ENCODE measurements at places on chromosomes 1 and 21.

GRCh38 chr1:81021134-81021533 lies 779.6 kb upstream of the ADGRL2 start:
- DNase-seq, result no peak

GRCh38 chr1:110727246-110727645 lies 52.5 kb upstream of the KCNA3 start:
- DNase-seq, result no peak

DNA sequence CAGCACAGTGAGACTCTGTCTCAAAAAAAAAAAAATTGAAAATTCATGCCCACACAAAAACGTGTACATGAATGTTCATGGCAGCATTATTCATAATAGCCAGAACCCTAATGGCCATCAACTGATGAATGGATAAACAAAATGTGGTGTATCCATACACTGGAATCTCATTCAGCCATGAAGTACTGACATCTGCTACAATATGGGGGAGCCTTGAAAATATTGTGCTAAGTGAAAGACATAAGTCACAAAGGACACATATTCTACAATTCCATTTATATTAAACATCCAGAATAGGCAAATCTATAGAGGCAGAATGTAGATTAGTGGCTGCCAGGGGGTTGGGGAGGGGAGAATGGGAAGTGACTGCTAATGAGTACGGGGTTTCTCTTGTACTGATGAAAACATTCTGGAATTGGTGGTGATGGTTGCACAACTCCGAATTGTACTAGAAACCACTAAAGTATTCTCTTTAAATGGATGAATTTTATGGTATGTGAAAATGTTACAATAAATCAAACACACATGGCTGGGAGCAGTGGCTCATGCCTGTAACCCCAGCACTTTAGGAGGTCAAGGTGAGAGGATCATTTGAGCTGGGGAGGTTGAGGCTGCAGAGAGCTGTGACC lies 33.0 kb upstream of the KCNN3 start:
- no peak for DNase-seq

DNA sequence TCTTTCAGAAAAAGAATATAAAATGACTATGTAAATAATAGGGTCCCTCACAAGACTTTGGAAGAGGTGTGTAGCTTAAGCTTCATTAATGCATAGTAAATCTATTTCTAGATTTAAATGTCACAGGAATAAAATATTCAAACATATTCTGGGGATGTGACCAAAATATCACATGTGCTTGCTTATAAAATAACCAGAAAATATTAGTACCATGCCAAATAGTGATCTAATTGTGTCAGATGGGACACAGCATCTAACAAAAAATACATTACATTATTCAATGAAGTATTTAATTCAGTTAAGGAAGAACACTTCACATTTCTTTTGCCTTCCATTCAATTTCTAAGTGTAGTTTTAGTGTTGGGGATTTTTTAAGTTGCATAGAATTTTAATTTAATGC lies 179.5 kb downstream of the LRRC40 start:
- DNase-seq, result no peak

GRCh38 chr1:85135392-85135798 lies 65.4 kb downstream of the SYDE2 start:
- no peak for DNase-seq

- DNase-seq, result peak; percentile 5
Measured at GRCh38 chr1:248686815-248687214, 15.8 kb downstream of the OR14I1 start.

DNA sequence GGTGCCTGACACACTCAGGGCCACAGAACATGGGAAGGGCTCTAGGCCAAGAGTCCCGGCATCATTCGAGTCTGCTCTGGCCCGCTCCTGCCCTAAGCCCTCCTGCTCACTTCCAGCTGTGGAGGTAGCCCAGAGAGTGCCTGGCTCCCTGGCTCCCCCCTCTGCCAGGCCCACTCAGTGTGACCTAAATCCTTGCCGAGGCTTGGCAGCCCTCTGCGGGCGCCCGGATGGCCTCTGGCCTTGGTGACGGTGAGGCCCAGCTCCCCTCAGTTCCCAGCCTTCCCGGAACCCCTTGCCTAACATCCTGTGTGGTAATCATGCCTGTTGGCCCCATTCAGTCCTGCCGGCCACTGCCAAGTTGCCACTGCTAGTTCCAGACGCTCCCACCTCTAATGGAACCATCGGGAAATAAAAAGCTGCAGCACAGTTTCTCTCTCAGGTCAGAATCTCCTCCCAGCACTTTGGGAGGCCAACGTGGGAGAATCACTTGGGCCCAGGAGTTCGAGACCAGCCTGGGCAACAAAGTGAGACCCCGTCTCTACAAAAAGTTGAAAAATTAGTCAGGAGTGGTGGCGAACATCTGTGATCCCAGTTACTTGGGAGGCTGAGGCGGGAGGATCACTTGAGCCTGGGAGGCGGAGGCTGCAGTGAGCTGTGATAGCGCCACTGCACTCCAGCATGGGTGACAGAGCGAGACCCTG lies 1.2 kb upstream of the H6PD start:
- peak; percentile 60 for DNase-seq

DNA sequence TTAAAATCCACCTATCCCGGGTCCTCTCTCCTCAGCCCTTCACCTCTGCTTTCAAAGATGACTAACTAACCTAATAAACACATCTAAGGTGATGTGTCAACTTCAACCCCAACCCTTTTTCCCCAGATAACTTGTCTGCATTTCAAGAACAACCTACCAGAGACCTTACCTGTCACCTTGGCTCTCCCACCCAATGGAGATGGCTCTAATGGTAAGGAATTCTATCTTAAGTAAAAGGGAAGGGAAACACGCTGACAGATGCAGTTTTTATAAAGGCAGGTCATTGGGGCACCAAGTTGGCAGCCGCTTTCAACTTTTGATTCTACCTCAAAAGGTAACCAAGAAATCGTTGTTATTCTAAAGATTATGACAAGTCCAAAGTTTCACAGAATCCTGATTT lies 37.6 kb downstream of the MRPL39 start:
- DNase-seq, result no peak

GRCh38 chr1:83052865-83053264 lies 946.1 kb downstream of the TTLL7 start:
- DNase-seq, result no peak

- no peak for DNase-seq
Measured at GRCh38 chr1:76433526-76433925, 359.0 kb downstream of the ST6GALNAC3 start.

- no peak for DNase-seq
Measured at GRCh38 chr21:43919871-43920801, 55.1 kb downstream of the AGPAT3 start.

DNA sequence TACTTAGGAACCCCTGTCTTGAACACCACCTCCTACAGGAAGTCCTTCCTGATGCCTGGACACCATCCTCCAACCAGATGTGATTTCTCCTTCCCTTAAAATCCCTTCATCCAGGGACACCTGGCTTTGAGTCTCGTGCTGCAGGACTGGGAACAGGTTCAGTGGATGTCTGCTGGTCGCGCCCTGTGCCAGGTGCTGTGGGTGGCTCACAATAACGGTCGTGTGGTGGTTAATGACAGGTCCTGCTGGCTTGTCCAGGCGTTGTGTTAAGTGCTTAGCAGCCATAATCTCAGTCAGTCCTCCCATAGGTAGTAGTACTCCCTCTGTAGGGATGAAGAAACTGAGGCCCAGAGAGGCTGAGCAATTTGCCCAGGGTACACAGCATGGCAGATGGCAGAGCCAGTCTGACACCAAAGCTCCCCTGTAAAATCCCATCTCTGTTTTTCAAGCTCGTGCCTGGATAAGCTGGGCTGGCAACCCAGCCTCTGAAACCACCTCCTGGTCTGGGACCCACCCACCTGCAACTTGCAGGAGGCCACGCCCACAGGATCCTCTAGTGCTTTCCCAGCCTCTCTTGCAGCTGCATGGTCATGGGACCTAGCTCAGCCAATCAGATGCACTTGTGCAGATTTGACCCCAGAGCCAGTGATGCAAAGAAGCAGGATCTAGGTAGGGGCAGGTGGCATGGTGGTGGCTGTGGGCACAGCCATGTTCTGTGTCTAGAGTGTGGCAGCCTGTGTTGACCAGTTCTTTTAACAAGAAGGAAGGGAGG lies 106.0 kb upstream of the IFFO2 start:
- DNase-seq, result no peak

GRCh38 chr1:226364901-226365565 lies 42.9 kb downstream of the PARP1 start:
- no peak for DNase-seq

DNA sequence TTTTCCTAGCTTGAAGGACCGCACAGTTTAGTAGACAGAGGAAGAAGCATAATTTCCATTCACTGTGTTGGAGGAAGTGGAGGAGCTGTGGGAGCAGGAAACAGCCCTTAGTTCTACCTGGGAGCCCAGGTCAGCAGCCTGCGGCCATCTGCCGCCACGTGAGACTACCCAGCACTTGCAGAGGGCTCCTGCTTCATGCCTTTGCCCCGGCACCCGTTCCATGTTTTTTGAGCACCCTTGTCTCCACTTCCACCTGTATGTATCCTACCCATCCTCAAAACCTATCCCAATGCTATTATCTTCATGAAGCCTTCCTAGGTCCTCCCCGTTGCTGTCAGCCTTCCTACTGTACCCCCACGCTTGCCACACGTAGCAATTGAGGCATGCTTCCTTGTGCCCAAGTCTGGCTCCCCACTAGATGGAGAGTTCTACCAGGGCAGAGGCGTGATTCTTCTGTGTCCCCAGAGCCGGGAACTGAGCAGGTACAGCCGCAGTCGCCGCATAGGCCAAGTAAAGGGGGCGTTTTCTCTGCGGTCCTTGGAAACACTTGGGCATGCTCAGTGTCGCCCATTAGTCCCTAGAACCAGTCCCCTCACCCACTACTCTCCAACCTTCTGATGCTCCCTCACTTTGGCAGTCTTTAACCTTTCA lies 1.9 kb downstream of the SLC6A9 start:
- DNase-seq, result no peak

DNA sequence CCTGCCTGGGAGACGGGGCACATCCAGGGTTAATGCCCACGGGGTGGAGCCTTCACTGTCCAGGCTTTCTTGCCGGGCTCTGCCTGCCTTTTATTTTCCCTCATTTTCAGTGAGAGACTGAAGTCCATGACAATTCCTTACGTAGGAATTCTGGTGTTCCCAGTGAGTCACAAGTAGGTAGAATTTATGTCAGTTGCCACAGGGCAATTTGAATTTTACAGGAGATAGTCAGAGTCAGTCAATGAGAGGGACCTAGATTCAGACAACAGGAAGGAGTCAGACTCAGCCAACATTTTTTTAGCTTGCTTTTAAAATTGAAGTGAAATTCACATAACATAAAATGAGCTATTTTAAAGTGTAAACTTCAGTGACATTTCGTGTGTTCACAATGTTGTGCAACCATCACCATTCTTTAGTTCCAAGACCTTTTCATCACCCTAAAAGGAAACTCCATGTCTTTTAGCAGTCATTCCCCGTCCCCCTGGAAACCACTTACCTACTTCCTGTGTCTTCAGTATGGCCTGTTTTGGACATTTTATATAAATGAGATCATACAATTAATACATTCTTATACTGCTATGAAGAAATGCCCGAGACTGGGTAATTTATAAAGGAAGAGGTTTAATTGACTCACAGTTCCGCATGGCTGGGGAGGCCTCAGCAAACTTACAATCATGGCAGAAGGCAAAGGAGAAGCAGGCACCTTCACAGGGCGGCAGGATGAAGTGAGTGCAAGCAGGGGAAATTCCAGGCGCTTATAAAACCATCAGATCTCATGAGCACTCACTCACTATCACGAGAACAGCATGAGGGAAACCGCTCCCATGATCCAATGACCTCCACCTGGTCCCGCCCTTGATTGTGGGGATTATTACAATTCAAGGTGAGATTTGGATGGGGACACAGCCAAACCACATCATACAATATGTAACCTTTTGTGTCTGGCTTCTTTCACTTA lies 14.6 kb downstream of the AJAP1 start:
- no peak for DNase-seq

DNA sequence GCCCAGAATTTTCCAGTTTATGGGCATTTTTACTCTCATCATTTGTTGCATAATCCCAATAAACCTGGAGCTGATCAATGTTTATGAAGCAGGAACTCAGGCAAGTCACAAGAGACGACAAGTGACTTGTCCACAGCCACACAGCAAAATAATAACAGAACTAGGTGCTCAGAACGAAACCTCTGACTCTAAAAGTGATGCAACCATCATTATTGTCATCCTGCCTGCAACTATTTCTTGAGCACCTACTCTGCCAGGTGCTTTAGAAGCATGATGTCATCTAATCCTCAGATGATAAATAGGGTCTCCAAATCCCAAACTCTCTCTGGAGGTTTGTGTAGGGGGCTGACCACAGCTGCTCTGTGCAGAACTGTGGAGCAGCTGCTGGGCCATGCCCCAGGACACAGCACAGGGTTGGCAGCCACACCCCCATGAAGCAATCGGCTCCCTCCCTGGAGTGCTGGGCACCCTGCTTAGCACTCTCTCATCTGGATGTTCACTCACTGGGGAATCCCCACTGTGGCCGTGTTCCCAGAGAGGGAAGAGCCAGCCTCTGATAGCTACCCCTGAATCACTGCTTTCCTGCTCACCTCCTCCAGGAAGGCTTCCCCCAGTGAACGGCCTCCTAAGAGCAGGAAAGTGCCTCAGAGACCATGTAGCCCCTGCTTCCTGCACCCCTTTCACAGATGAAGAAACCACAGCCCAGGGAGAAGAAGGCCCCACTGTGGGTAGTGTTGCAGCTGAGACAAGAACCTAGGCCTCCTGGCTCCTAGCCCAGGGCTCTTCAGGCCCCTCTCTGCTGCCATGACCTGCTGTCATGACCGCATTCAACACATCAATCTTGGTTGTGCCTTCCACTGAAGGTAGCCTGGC lies 2.1 kb downstream of the TTC22 start:
- DNase-seq, result no peak

- DNase-seq, result no peak
Measured at GRCh38 chr1:228405979-228406228, 731 bp downstream of the TRIM11 start.

GRCh38 chr1:81948495-81948894 lies 147.8 kb downstream of the ADGRL2 start:
- DNase-seq, result no peak

DNA sequence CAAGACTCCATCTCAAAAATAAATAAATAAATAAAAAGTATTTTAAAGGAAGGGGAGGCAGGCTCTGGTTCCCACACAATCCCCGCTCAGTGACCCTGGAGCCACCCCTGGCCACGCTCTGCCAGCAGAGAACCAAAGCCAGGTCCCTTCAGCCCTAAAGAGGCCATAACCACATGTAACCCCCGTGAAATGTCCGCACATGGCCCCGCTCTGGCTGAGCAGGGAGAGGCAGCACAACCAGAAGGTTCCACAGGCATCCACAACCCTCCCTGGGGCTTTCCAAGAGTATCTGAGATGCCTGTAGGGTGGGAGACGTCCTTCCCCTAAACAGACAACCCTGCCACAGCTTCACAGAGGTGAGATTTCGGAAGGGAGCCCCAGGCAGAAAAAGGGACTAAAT lies 1.4 kb upstream of the ARF1 start:
- peak; percentile 0 for DNase-seq

DNA sequence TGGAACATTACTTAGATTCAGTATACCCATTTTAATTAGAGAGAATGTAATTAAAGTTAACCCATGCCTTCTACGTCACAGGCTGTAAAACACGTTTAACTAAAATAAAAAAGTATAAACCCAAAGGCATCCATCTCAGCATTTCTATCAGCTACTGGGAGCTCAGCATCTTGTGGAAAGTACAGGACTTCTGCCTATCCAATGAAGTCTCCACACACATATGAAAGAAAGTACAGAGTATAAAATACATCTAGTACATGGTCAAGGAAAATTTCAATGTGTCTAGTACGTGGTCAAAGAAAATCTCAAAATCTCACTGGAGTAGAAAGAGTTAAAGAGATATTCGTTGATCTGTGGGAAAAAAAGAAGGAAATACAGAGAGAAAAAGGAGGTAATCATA lies 141.4 kb upstream of the ZNHIT6 start:
- no peak for DNase-seq

GRCh38 chr1:213332491-213332890 lies 281.4 kb downstream of the RPS6KC1 start:
- DNase-seq, result no peak

GRCh38 chr1:230427094-230427876 lies 1.2 kb upstream of the PGBD5 start:
- no peak for DNase-seq
